HT1080 (cell line): ENCODE measurements at places on chromosomes 3 and 15. TPM values are rescaled to one million over a fixed set of nuclear protein-coding genes. Genes with fewer than 3 reads are reported as not detected.

Gene CRABP1
- not detected in 2 replicates for total RNA-seq

Gene GMPS
- 68.1 and 75.3 TPM in 2 replicates for total RNA-seq

Gene NBEAL2
- 42.1 and 42.7 TPM in 2 replicates for total RNA-seq

Gene HACD3
- 96.0 and 101 TPM in 2 replicates for total RNA-seq

Gene CRBN
- 34.1 and 35.2 TPM in 2 replicates for total RNA-seq
